ENCODE measurements at places on chromosomes 1 and 21.

DNA sequence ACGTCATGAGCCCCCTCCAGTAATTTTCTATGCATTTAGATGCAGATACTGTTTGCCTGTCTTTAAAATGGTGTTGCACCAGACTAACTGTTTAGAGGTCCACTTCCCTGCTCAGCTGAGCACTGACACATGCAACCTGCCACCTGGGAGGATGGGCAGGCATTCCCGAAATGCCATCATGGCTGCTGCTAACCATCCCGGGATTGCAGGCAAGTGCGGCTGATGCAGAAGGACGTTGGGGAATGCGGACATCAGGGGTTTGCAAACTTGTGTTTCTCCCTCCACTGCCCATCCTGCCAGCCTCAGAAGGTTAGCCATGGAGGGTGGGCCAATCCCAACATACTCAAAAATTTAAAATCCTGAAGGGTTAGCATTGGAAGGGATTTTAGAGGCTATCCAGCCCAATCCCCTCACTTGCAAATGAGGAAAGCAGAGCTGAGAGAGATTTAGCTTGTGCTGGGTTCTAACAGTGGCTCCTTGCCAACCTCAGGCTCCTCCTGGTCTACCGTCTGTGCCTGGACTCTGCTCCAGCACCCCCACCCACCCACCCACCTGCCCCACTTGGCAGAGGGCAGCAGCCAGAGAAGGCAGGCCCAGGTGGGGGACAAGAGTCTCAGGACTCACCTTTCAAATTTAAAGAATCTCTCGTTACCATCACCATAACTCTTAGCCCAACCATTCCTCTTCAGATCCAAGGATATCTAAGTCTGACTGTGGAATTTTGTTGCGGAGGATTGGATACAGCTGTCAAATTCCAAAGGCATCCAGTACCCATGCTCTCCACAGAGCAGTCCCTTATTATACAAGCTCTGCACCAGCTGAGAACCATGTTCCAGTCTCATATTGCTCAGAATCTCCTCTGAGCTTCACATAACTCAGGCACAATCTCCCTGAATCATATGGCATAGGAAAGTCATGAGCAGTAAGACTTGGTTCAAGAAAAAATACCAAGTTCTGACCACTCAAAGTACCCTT lies 34.2 kb downstream of the HIVEP3 start:
- DNase-seq = no peak

DNA sequence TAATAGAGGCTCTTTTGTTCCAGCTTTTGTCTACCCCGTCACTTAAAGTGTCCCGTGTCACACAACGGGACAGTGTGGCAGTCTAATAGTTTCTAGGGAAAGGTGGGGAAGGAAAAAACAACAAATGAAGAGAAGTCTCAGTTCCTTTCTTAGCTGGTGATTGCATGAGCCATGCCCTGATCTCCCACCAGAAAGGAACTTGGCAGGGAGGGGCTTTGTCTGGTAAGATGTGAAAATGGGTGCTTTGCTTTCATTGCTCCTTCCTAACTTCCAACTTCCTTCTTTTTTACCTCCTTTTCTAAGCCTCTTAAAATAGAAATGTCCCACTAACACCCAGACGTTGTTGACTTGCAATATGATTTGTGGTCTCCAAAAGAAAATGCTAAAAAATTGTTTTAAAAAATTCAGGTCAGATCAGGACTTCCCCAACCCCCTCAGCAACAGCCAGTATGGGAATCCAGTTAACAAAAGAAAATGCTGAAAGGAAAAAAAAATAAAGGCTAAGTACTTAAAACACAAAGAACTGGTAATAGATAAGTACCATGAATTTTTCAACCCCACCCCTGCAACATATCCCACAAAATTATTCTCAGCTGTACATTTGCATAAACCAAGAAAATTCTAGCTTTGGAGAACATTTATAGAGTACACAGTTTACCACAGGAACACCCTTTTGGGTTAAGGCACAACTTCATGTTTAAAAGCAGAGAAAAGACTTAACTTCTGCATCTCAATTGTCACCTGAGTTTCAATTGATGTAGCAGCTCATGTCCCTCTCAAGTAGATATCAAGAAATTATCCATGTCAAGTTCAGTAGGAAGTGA lies 106.2 kb downstream of the NIBAN1 start:
- no peak for DNase-seq

DNA sequence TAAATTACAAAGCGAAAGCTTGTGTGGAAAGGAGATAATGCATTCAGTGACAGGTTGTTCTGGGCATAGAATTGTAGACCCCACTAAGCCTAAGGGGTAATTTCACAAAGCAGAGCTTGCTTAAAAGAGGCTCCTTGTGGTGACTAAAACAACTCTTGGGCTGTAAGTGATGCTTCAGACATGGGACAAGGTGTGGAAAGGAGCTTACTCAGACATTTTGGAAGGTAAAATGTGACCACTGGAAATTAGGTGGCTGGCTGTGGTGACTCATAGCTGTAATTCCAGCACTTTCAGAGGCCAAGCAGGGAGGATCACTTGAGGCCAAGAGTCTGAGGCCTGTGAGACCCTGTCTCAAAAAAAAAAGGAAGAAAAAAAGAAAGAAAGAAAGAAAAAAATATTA lies 51.1 kb upstream of the LRRC8C start:
- no peak for DNase-seq

DNA sequence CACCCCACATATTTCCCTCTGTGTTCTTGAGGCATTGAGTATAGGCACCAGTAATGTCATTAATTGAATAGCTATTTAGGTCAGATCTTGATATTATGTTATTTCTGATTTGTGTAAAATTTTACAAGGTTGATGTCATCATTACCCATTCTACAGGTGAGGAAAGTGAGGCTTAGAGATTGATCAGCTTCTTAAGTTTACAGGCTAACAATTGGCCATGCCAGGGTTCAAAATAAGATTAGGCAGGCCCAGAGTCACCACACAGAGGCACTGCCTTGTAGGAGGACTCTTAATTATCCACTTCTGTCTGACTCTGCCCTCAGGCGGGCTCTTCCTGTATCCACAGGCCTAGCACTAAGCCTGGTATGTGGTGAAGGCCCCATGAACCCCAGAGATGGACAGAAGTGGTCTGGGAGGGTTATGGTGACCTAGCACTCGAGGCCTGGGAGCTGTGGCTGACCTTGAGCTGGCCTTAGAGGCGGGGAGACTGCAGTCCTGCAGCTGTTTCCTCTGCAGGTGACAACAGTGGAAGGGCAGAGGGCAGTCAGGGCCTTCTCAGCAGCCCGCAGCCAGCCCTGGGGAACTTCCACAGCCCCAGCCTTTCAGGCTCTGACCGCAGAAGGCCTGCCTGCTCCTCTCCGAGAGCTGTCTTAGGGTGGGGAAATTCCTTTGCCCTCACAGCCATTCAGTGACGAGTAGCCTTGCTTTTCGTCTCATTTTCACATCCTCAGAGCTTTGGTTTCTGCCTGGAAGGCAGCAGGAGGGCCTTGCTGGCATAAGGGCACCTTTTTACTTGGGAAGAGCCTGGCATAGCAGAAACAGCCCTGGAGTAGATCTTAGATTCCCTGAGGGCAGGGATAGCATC lies 12.2 kb downstream of the ZDHHC18 start:
- DNase-seq = no peak

DNA sequence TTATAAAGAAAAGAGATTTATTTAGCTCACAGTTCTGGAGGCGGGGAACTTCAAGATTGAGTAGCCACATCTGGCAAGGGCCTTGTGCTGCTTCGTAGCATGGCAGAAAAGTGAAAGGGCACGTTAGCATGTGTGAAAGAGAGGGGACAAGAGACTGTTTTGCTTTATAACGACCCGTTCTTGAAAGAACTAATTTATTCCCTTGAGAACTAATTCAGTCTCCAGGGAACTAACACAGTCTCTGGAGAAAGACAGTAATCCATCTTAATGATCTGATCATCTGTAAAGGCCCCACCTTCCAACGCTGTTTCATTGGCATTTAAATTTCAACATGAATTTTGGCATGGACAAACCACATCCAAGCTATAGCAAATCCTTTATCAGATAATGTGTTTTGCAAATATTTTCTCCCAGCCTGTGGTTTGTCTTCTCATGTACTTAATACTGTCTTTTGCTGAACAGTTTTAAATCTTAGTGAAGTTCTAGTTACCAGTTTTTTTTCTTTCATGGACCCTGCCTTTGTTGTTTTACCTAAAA lies 26.1 kb downstream of the MTR start:
- DNase-seq = no peak

- DNase-seq = no peak
These were observed 53.9 kb upstream of the GPR52 start for GRCh38 chr1:174393885-174394284.

- DNase-seq = peak; percentile 61
These were observed 24.4 kb downstream of the SLC45A1 start for GRCh38 chr1:8342325-8342724.

Measured in fibroblast of skin of right quadriceps (primary cell).